ENCODE measurements at places on chromosomes 5 and 9.
A peak's percentile ranks its signal among the peaks of the same experiment; 100 is the strongest.

DNA sequence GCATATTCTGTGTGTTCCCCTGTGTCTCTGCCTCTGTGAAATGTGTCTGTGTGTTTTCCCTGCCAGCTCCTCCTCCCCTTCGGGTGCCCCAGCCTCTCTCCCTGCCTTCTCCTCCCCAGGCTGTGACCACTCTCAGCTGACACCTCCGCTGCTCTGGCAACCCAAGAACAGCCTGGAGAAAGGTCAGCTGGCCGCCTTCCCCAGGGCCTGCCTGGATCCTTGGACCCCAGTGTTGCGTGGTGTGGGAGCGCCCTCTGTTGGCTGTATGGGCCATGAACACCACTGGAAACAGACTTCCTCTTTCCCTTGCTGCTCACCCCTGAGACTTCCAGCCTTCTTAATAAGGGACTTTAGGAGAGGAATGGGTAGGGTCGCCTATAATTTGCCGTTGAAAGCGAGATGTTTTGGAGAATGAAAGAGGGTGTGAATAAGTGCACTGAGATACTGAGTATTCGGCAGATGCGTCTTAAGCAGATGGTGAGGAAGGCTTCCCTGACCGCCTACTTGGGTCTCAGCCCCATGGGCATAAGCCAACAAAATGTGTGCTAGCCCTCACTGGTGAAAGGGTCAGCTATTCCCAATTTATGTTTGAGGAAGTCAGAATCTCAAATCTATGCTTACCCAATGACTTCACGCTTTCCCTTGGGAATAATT lies 114.9 kb upstream of the TRIM32 start:
- DNase-seq = peak; percentile 81

DNA sequence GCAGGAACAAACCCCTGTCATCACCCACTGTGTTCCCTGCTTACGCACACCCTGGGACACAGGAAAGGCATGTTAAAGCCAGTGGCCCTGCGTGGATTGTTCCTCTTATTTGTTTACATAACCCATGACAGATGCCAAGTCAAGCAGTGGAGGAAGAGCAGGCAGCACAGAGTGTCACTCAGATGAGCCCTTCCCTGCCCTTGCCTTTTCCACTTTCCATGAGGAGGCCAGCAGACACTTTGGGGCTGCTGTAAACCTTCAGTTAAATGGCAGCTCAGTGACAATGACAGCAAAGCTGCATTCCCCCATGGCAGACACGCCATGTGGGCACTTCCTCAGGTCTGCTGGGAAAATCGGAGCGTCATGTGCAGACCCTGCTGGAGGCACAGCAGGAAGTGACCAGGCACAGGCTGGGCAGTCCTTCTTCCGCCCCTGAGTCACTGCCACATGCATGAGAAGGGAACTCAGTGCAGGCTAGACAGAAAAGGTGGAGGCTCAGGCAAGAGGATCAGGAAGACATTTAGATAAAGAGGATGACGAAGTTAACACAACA lies 216.8 kb upstream of the PIK3R1 start:
- no peak for DNase-seq

- DNase-seq = no peak
These were observed 48.9 kb downstream of the IL31RA start for GRCh38 chr5:55900068-55900467.

DNA sequence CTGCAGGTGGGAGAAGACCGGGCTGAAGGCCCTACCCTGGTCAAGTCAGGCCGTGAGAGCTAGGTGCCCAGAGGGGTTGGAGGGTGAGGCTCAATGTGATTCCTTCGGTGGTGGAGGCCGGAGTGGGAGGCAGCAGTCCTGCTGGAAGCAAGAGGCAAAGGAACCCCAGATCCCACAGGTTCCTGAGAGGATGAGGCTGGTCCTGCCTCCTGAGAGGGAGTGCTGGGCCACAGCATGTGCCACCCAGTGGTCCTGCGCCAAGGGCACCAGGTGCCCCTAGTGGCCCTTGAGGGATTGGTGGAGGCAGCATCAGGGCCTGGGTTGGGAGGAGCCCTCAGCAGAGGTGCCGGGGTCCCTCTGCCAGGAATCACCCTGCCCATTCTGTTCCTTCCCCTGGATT lies 59.1 kb downstream of the BARX1 start:
- DNase-seq = no peak

DNA sequence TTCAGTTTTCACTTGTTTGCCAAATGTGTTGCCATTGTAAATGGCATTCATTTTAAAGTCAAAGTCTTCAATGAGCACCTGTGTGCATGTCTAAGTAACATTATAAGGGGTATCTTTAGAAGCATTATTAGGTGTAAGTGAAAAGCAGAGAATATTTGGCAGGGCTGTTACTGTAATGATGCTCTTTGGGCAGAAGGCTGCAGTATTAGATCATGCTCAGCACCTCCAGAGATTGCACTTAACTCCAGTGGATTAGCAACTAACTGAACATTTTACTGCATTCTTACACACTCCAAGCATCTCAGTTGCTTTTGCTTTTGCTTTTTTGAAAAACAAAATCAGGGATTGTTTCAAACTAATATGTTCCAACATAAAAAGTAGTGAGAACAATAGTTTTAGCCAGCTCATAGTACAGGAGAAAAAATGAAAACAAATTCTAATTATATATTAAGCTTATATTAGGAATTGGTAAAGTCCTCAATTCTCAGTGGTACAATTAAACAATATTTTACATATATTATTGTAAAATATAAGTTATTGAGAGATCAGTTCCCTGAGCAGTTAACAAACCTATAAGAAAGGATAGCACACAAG lies 1740.9 kb upstream of the CDH9 start:
- DNase-seq = peak; percentile 18

DNA sequence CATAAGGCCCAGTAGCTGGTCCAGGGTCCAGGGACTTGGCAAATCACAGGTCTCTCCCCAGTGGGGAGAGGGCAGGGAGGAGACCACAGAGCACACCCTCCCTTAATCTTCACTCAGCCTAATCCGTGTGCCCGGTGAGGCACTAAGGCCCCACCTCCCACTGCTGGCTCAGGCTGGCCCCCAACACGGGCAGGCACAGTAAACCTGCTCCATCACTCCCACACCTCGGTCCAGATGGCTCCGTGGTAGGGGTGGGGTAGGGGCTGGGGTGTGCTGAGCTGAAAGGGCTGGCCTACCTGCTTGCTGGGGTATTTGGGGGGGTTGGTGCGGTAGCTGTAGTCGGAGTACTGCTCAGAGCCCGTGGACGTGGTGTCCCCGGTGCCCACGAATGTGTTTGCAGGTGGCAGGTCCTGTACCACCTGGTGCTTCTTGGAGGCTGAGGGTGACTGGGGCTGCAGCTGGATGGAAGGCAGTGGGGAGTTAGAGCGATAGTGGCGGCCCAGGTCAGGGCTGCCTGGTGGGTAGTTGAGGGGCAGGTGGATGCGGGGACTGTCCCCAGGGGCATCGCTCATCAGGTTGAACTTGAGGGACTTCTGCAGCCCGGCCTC lies 15.2 kb downstream of the PCDH1 start:
- no peak for DNase-seq

- DNase-seq = no peak
These were observed 243.6 kb downstream of the PBX3 start for GRCh38 chr9:125990793-125991220.

DNA sequence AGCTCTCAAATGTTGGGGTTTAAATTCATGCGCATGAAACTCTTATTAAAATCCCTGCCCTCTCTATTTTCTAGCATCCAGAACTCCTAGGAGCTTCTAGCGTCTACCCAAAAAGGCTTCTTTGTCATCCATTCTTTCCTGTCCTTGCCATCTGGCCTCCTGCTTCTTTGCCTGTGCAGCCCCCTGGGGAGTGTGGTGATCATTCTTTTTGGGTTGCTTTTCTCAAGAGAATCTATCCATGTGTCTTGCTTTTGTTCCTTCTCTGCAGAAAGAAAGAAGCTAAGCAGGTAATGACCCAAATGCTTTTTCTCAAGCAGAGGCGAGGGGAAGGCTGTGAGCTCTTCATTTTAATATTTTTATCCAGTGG lies 26.6 kb downstream of the SKP2 start:
- DNase-seq = no peak

DNA sequence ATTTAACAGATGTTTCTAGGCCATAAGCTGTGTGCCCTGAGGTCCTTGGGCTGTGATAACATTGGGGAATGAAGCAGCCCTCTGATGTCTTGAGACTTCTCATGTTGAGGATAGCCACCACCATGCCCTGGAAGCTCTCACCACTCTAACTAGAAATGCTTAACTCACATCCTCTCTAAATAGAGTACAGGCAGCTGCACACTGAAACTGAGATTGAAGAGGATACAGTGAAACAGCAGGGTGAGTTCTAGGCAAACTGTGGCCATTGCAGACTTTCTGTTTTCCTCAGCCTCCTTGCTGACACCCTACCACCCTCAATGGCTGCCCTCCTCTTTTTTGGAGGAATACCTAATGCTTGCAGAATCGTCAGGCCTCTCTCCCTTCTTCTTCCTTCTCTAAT lies 22.4 kb downstream of the UTP15 start:
- DNase-seq = no peak

DNA sequence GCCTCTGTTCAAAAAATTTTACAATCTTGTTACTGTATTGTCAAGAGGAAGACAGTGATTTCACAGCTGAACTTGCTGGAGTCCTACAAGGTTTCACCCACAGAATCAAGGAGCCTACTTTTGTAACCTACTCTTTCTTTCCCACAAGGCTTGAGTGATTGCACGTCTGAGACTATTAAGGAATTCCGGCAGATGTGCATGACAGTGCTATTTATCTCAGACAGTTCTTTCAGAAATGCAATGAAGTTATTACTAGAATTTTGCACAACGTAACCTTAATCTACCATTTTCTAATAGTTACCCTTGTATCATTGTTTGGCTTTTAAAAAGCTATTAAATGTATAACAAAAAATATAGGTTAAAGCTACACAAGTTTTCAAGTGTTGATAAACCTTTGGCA lies 400.1 kb downstream of the PTPRD start:
- peak; percentile 9 for DNase-seq

GRCh38 chr5:142197098-142197497 lies 88.5 kb downstream of the NDFIP1 start:
- no peak for DNase-seq

- DNase-seq = no peak
These were observed 43.0 kb upstream of the GNAQ start for GRCh38 chr9:78074385-78075291.

- no peak for DNase-seq
These were observed 186.7 kb upstream of the TBC1D2 start for GRCh38 chr9:98442114-98442513.

DNA sequence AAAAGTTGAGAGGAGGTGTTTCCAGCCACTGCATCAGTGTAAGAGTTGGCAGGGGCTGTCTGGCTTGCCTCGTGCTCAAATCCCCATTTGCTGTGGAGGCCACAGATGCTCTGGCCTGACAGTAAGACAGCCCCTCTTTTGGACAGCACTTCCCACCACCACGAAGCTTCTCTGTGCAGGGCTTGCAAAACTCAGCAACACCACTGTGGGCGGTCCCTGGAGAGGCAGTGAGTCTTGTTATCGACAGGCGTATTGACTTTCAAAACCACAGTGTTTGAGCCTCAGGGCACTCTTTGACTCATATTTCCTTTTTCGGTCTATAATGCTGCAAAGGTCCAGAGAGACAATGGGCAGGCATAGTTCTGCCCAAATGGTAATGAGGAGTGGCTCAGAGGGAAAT lies 539.5 kb downstream of the EBF1 start:
- no peak for DNase-seq

GRCh38 chr5:66138637-66139317 lies 5.3 kb upstream of the SREK1 start:
- DNase-seq = no peak

- no peak for DNase-seq
These were observed 161.5 kb upstream of the NR4A3 start for GRCh38 chr9:99660191-99660636.

DNA sequence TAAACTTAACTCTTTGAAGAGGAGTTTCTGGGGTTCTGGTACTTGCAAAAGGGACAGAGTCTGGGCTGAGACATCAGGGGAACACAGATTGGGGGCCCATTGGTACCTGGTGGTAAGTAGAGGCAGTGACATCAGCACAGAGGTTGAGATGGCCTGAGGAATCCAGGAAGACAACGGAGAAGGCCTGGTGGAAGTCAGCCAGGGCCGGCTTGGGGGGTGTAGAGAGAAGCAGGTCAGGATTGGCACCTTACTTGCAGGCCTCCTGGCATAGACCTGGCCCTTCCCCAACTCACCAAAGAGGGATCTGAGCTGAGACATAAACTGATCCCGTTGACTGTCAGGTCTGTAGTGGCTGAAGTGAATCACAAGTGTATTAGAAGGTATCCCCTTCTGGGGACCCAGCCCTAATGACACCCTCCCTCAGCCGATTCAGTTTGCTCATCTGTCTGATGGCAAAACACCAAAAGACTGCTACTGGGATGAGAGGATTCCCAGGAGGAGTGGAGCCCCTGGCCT lies 5.5 kb downstream of the NOL6 start:
- DNase-seq = no peak

GRCh38 chr9:114259798-114260523 lies 62.9 kb upstream of the ORM1 start:
- no peak for DNase-seq

DNA sequence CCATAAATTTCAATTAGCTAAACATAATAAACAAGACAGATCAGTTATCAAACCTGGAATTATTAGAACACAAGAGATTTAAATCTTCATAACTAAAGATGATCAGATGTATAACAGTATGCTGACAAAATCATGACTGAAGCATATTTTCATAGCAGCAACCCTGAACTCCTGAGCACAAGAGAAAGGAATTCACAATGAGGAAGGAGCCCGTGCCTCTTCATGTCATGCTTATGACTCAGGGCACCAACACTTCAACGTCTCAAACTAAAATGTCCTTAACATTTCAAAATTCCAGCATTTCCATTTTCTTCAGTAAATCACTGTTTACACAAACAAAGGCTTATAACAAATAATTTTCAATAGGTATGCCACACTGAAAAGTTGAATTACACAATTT lies 6.7 kb downstream of the AP3B1 start:
- DNase-seq = peak; percentile 75

DNA sequence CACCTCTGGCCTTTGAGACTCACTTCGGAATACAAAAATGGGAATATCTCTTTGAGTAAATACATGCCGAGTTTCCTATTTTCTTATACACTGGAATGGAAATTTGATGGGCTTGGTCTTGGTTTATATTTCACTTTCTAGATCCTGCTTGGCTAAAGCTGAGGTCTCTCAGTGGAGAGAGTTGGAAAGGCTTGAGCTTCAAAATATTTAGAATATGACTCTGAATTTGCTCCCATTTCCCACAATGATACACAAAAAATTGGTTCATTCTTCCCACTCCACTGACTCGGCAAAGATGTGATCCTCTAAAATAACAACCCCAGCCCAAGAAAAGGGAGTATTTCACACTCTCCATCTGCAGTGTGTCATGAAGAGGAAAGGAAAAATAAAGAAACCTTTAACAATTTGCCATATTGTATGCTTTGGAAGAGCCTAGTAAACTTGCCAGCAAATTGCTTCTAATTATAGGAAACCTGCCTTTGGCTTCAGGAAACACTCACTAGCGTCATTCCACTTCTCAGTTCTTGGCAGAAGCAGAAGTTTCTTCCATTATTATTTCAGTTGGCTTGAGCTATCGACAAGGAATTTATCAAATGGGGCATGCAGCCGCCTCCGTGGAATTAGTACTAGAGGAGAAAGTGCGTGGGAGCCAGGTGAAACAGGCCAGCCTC lies 302.9 kb downstream of the NSG2 start:
- DNase-seq = no peak

- no peak for DNase-seq
These were observed 118.5 kb downstream of the NRG2 start for GRCh38 chr5:139924294-139925215.

GRCh38 chr5:36691696-36692371 lies 85.4 kb downstream of the SLC1A3 start:
- DNase-seq = no peak

GRCh38 chr5:102600964-102601363 lies 102.2 kb upstream of the SLCO6A1 start:
- no peak for DNase-seq
